ENCODE measurements at places on chromosomes 12 and 14. TPM values are rescaled to one million over a fixed set of nuclear protein-coding genes. Genes with fewer than 3 reads are reported as not detected.
A peak's percentile ranks its signal among the peaks of the same experiment; 100 is the strongest.

The TBX3 gene
- not detected for total RNA-seq

The TNFAIP2 gene
- 2.4 TPM for total RNA-seq

The CISTR gene
- total RNA-seq = not detected

The CFAP73 gene
- 0.17 TPM for total RNA-seq

The CELA1 gene
- total RNA-seq = not detected

The KRT78 gene
- not detected for total RNA-seq

The GPR132 gene
- total RNA-seq = 24.6 TPM

GRCh38 chr12:62248873-62249272 is 11.3 kb upstream of the USP15 start:
- DNase-seq = no peak

GRCh38 chr12:96172981-96173380 is 21.2 kb upstream of the ELK3 start:
- no peak for DNase-seq

DNA sequence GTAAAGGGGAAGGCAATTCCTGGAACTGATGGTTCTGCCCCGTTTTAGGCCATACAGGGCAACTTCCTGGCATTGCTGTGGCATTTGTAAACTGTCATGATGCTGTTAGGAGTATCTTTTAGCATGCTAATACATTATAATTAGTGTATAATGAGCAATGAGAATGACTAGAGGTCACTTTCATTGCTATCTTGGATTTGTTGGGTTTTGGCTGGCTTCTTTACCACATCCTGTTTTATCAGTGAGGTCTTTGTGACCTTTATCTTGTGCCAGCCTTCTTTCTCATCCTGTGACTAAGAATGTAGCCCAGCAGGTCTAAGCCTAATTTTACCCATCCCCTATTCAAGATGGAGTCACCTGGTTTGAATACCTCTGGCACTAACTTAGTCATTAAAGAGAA is 51.2 kb downstream of the TESPA1 start:
- DNase-seq = no peak

GRCh38 chr14:48390346-48390745 is 714.9 kb upstream of the MDGA2 start:
- DNase-seq = no peak

DNA sequence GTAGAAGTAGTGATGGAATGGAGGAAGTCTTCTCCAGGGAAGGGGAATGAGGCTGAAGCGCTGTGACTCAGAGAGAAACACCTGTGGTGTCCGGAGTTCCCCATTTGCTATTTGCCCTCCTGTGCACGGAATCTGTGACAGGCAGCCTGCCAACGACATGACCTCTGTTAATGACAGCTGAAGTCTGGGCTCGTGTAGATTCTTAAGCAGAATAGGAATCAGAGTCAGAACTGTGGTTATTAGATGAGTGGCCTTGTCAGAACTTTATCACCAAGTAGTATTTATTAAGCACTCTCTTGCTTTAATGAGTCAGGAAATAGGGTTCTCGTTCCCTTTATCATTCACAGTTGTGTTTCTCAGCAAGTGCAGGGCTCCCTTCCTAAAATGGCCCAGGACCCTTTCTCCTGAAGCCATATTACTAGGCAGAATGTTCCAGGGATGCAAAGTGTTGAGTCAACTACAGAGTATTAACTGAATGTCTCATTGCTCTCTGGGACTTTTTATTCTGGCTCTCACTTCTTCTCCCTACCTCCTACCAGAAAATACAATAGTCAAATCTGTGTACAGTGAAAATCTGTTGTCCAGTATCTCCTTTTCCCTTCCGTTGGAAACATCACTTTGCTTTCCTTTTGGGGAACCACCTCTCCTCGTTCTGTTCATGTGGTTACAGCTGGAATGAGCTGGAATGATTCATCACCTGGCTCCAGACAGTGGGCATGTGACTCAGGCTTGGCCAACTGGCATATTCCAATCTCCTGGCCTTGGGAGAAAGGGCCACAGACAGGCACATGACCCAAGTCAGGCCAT is 77.8 kb upstream of the MAX start:
- DNase-seq = peak; percentile 51

- no peak for DNase-seq
These were observed 75.3 kb upstream of the MGAT4C start for GRCh38 chr12:86331457-86331856.

- no peak for DNase-seq
These were observed 5.4 kb upstream of the KRT76 start for GRCh38 chr12:52782502-52782901.

DNA sequence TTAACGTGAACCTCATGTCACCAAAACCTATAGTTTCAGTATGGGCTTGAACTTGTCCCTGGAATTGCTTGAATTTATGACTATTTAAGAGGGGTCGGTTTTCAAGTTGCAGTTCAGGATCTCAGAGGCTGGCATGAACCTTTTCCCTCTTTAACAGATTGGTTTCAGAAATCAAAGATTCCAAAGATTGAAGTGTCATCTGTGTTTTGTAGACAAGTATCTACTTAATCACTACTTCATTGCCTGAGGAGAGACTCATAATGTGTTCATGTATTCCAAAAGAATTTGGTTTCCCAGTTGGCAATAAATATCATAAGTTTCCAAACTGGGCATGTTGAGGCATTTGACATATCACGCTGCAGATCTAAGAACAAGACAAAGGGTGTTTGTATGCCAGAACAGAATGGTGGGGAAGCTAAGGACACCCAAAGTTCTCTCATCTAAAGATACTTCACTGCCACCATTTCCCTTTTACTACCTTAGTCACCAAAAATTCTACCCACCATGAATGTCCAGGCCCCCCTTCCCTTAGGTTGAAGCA is 199.5 kb downstream of the NUAK1 start:
- DNase-seq = no peak
